ENCODE measurements at places on chromosomes 2 and 18. TPM values are rescaled to one million over a fixed set of nuclear protein-coding genes. Genes with fewer than 3 reads are reported as not detected.

DNA sequence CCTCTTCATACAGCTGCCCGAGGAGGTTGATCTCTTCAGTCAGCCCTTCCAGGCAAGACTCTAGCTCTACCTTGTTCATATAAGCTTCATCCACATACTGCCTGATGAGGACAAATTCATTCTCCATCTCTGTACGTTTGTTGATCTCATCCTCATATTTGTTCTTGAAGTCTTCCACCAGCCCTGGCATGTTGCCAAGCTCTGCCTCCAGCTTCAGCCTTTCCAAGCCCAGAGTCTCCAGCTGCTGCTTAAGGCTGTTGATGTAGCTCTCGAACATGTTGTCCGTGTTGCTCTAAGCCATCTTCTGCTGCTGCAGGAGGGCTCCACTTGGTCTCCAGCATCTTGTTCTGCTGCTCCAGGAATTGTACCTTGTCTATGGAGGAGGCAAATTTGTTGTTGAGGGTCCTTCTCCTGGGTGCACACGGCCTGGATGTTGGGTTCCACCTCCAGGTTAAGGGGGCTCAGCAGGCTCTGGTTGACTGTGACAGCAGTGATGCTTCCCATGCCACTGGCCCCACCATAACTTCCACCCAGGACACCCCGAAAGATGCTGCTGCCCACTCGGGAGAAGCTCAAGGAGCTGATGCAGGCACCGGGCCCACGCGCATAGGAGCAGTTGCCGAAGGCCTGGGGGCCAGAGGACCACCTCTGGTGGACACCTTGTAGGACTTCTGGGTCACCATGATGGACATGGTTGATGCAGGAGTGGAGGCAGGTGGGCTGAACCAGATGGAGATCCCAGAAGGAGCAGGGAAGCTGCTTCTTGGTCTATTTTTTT is 30.3 kb downstream of the ICA1L start:
- DNase-seq = no peak

- DNase-seq = no peak
These were observed 992 bp downstream of the TSHZ1 start for GRCh38 chr18:75211626-75211952.

GRCh38 chr18:68150961-68151360 is 563.9 kb downstream of the TMX3 start:
- no peak for DNase-seq

GRCh38 chr18:25133879-25134278 is 218.1 kb downstream of the ZNF521 start:
- DNase-seq = no peak

- no peak for DNase-seq
These were observed 441.9 kb upstream of the PKDCC start for GRCh38 chr2:41605914-41606313.

- DNase-seq = no peak
These were observed 135.1 kb upstream of the TFPI start for GRCh38 chr2:187689372-187689771.

DNA sequence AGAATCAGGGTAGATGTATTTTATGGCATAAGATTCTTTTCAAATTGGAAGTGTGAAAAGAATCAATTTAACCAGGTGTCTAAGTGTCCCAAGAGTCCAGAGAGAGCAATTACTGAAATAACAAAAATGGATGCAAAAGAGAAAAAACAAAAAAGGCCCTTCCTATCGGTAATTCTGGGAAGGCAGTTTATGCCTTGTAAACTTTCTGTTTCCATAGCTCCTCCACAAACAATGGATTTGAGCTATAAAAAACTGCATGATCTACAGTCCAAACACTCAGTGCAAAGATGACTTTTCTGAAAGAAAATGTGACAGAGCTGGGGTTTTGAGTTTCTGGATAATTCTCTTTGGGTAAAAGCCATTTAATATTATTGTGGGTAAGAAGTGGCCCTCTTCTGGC is 366.1 kb downstream of the EN1 start:
- no peak for DNase-seq

GRCh38 chr18:6744816-6745455 is 15.4 kb downstream of the ARHGAP28 start:
- no peak for DNase-seq

DNA sequence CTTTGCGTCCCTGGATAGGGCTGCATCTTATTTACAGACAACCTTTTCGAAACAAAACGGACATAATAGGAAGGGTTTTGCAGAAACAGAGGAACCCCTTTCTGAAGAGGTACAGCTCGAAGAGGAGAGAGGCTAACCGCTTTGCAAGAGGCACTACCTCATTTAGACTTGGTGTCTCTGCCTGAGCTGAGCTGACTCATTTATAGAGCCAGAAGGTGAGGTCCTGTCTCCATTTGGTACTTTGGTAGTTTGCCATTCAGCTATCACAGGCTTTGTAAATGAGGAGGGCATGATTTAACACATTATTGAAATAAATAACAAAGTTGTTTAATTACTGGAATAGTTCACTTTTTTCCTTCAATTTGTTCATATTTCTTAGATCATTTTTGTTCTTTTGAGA is 2.2 kb upstream of the NXPH2 start:
- DNase-seq = no peak

- DNase-seq = peak; percentile 70
These were observed 223.1 kb upstream of the PARD3B start for GRCh38 chr2:204321910-204322751.

DNA sequence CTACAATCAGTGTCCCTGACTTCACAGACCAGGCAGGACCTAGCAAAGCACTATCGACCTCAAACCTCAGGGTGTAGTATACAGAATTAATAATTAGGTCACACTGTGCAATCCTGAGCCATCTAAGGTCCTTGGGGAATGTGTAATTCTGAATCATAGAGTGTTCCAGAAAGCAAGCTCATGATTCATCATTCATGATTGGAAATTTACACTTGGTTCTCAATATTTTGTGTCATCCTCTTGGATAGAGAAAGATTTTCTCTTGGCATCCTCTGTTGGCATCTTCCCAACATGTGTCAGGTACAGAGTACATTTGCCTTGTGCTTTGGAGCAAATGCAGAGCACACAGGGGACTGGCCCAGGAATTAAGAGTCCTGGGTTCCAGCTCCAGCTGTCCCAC is 245.0 kb upstream of the NT5C1B start:
- peak; percentile 18 for DNase-seq

DNA sequence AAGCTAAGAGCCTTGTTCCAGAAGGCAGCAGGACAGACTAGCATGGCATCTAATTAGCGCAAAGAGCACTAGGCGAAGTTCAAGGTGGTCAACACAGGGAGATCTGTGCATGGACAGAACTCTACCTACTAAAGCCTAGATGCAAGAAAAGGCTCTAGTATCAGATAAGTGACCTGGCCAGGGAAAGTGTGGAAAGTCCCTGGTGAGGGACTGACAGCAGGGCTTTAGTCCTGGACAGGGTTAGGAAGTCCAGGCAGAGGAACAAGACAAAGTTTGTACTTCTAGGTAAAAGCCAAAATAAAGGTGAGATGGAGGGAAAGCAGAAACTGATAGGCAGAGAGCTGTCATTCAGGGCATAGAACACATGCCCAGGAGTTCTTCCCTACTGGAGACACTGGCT is 45.0 kb upstream of the PCBP1 start:
- no peak for DNase-seq

DNA sequence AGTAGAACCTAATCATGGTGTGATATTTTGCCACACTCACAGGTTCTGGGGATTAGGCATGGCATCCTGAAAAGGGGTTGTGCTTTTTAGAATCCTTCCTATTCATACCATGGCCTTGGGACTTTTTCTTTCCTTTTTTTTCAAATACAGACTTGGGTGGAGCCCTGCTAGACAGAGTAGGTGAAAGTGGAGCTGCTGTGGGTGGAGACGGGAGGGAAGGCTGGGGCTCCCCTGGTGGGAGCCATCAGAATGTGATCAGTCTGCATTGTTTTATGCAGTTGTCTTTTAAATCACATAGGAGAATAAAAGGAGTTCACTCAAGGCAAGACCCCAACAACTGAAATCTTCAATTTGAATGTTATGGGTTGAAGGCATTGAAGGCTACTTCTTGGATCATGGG is 130.2 kb downstream of the VAPA start:
- DNase-seq = no peak

DNA sequence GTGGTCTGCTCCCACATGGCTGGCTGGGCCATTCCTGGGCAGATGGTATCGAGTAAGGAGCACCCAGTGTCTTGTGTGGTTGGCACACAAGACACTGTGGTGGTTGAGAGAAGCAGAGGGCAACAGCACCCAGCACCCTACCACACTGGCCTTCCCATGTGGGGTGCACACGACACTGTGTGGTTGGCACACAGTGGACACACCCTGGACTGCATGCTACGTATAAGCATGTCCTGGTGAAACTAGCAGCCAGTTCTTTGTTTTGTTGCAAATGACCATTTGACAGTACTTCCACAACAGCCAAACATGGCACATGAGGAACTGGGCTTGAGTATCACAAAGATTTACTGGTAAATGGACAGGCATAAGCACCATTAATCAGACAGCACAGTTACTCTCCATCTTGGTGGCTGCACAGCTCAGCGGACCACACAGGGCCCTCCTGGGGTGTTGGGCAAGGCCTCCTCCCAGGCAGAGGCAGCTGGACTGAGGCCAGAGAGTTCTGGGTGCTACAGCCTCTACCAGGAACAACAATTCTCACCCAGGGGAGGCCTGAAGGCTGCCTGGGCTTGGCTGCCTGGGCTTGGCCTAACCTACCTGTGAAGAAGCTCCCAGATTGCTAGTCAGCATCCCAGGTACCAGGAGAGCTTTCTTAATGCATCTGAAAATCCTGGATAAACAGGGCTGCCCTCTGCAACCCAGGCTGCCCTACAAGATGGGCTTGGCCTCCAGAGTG is 59.3 kb upstream of the ALPP start:
- DNase-seq = no peak

- peak; percentile 78 for DNase-seq
These were observed 1674.1 kb upstream of the TMEFF2 start for GRCh38 chr2:193868833-193869232.

DNA sequence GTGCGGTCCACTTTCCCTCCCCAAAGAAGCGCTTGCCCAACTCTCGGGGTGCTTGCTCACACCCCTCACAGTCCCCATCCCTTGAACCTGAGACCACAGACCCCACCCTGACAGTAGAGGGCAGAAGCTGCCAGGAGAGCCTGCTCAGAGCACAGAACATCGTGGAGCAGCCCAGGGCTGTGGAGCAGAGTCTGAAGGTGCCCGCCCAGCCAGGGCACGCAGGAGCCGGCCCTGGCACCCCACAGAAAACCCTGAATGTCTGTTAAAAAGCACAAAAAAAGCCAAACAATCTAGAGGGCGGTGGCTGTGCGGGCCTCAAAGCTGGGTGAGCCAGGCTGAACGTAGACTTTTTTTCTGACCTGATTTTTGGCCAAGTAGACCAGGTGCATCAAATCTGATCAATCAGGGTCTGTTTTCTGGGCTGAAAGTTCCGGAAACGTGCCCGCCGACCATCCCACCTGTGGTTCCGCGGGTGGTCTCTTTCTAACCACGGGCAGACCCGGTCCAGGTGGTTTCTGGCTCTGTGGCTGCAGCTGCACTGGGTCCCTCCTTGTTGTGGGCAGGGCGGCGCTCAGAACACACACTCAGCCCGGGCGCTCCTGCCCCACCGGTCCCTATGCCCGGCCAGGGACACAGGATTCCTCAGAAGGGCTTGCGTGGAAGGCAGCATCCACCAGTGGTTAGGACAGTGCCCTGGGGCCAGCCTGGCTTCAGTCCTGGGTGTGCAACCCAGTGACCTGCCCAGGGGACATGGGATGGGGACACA is 66.3 kb downstream of the SLC66A2 start:
- no peak for DNase-seq

DNA sequence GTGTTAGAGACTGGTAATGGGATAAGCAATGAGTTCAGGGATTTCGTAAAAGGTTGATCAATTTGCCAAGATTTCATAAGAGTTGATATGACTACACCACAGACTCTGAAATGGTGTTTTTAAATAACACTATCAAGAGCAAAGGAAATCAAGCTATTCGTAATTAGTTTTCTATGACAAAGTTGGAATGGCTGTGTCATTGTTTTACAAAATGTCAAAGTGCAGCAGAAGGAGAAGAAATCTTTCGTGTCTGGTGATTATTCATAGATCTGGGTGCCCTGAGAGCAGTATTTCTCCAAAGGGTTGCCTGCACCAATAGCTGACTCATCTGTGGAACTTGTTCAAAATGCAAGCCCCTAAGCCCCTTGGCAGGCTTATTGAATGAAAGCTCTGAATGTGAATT is 70.1 kb downstream of the NABP1 start:
- DNase-seq = peak; percentile 71

GRCh38 chr18:32213693-32214092 is 23.9 kb downstream of the MEP1B start:
- no peak for DNase-seq

- DNase-seq = peak; percentile 79
These were observed 6.6 kb downstream of the IL1RN start for GRCh38 chr2:113133704-113134598.

- DNase-seq = no peak
These were observed 6.1 kb downstream of the ZFP36L2 start for GRCh38 chr2:43220229-43220751.

The GMCL1 gene
- total RNA-seq = 4.6 TPM

The CWC22 gene
- 3.9 TPM for total RNA-seq

The AFG3L2 gene
- total RNA-seq = 60.0 TPM

The MYOM1 gene
- 0.05 TPM for total RNA-seq

The CD207 gene
- total RNA-seq = not detected

All from MG63 (cell line).